ENCODE measurements at places on chromosomes 1 and 21.
A peak's percentile ranks its signal among the peaks of the same experiment; 100 is the strongest.

- no peak for DNase-seq
These were observed 63.6 kb upstream of the ZBTB40 start for GRCh38 chr1:22387919-22388580.

- DNase-seq, result no peak
These were observed 45.6 kb downstream of the IRF2BP2 start for GRCh38 chr1:234564035-234565029.

GRCh38 chr1:55194851-55195250 lies 20.3 kb downstream of the USP24 start:
- DNase-seq, result no peak

- no peak for DNase-seq
These were observed 5.4 kb downstream of the SPATA6 start for GRCh38 chr1:48466594-48466993.

DNA sequence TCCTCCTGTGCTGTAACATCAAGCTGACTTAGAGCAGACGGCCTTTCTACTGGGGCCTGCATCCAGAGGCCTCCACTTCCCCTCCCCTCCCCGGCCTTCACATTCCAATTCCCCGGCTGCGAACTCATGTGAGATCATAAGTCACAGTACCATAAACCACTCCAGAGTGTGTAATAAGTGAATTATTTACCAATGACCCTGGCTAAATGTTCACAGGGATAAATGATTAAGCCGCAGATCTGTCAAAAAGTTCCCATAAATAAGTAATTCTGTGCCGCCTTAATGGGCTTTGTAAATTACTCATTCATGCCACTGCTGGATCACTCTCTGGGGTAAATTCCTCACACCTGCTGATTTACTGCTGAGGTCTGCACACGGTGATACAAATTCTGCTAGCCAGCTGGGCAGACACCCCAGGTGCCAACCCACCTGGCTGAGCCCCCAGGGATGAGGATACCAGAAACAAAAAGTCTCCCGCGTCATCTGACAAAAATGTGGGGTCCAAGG lies 27.4 kb upstream of the KIRREL1 start:
- DNase-seq, result no peak

DNA sequence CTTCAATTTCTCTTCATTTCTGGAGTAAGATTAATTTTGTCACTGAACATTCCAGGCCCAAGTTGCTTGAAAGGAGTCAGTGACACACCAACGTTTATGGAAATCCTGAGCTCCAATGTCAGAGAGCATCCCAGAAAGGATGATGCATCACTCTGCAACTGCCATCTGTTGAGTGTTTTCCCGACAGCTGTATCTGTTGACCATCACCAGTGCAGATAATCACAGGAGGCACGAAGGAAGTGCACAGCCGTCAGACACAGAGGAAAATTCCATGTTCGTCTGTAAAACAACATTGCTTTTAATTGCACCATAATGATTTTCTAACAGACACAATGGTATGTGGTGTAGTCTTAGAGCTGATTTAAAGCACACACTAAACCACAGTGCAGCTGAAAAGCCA lies 376.7 kb upstream of the ADGRL2 start:
- no peak for DNase-seq

- no peak for DNase-seq
These were observed 46.8 kb upstream of the EDEM3 start for GRCh38 chr1:184801503-184801902.

GRCh38 chr21:14223365-14223764 lies 7.4 kb downstream of the RBM11 start:
- DNase-seq, result no peak

DNA sequence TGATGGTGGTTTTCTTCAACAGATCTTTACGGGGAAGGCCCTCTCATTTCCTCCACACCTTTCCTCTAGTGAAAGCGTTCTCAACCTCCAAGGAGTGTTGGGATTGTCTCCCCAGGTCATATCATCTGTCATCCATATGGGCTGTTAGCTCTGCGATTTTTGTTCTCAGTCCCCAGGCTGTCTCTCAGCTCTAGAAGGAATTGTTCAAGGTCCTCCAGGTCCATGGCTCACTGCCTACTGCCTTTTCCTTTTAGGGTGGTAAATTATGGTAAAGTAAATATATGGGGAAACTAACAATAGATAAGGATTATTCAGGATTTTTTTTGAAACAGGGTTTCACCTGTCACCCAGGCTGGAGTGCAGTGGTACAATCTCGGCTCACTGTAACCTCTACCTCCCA lies 37.6 kb downstream of the ELF3 start:
- no peak for DNase-seq

- no peak for DNase-seq
These were observed 27.3 kb downstream of the KCNQ4 start for GRCh38 chr1:40810927-40811326.

GRCh38 chr1:70893381-70893780 lies 154.2 kb downstream of the PTGER3 start:
- DNase-seq, result no peak

DNA sequence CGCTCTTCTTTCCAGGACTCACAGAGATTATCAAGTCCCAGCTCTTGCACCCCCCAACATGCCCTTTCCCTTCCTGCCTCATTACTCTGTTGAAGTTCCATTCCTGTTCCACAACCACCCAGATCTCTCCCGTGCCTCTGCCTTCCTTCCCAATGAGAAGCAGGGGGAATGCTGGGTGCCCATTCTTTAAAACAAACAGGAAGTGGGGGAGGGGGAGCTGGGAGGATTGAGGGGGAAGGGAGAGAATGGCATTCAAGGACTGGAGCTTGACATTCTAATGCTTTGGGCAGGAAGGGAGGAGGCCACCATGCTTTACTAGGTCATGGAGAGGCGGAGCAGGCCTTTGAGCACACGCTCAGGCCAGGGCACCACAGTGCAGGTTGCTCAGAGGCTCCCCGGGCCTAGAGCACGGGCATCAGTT lies 150.3 kb upstream of the IRF2BP2 start:
- no peak for DNase-seq

DNA sequence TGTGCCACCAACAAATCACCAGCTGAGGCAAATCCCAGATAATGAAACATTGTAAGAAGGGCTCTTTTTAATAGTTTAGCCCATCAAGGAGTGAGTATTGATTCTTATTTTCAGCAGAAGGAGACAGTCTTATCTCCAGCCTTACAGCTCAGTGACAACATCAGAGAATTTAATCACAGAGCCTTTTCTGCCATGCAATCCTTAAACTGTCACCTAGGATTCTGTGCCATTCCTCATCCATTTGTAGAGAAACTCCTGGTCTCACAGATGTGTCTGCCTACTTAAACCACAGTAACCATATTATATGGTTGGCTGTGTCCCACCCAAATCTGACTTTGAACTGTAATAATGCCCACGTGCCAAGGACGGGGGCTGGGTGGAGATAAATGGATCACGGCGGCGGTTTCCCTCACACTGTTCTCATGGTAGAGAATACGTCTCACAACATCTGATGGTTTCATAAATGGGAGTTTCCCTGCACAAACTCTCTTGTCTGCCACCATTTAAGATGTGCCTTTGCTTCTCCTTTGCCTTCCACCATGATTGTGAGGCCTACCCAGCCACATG lies 217.7 kb downstream of the RERE start:
- DNase-seq, result no peak

DNA sequence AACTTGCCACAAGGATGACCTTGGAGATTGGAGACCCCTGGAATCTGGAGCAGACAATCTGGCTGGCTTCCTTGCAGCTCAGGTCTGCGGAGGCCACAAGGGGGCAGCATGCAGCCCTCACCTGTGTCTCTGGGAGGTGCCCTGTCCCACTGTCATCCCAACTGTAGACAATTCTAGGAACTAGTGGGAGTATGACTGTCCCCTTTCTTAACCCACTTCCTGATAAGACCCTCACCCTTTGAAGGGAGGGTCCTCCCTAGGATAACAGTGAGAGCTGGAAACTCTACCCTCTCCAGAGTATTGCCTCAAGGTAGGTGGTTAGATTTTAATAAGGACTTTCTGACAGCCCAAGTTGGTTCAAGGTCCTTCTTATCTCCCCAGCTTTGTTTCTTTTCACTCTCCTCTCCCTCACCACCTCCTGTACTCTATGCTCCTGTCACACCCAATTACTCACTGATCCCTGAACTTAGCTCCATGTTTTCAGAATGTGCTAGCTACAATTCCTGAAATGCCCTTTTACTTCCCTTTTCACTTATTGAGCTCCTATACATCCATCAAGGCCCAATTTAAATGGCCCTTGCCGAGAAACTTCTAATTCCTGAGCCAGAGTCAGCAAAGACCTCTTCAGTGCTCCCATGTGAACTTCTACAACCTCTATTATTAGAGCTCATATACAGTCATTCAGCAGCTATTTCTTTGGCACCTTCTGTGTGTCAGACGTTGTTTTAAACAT lies 9.2 kb upstream of the KCNQ4 start:
- DNase-seq, result peak; percentile 53

- DNase-seq, result no peak
These were observed 273.8 kb upstream of the USP25 start for GRCh38 chr21:15455819-15456462.

DNA sequence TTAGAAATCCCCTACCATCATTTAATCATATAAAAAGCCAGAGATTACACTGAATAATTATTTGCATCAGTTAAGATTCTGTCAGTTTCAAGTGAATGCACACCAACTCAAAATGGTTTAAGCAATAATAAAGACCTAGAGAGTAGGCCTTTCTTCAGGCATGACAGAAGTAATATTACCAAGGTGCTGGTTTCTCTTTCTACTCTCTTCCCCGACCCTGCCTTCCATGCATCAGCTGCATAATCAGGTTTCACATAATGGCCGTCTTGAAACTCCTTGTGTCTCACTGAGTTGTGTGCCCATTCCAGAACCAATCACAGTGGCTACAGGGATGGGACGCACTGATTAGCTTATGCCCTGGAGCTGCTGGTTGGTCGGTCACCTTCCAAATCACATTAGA lies 103.5 kb upstream of the SERTAD4 start:
- no peak for DNase-seq

DNA sequence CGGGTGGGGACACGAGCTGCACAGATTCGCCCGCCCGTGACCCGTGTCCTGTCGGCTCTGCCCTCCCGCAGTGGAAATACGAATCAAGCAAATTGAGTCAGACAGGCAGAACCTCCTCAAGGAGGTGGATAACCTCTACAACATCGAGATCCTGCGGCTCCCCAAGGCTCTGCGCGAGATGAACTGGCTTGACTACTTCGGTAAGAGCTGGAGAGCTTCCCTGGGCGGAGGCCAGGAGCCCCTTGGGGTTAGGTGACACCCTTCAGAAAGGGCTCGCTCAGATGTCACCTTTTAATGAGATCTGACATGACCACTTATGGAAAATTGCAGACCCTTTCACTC lies 489 bp downstream of the CDCA8 start:
- DNase-seq, result no peak

GRCh38 chr1:95068956-95069709 lies 3.6 kb downstream of the ALG14 start:
- no peak for DNase-seq

DNA sequence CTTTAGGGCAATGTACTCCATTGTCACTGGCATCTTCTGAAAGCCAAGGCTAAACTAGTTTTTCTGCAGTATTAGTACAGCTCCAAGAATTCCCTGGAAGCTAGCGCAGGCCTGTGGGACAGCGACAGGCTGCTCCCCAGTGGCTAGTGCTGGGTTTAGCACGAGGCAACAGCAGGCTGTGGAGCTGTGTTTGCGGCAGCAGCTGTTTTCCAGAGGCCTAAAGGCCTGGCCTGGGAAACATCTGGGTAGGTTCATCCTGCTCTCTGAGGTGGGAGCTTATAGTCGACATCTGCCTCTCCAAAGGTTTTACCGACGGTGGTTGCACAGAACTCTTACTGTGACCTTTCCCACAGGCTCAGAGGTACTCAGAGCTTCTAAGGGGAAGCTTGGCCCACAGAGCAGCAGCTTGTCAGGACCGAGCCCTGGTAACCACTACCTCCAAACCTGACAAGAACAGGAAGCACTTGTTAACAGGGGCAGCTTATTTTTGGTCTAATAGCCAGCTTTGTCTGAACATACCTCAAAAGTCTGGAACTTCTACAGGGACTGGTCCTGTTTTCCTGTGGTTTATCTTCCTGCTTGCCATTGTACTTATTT lies 17.2 kb downstream of the CC2D1B start:
- no peak for DNase-seq

DNA sequence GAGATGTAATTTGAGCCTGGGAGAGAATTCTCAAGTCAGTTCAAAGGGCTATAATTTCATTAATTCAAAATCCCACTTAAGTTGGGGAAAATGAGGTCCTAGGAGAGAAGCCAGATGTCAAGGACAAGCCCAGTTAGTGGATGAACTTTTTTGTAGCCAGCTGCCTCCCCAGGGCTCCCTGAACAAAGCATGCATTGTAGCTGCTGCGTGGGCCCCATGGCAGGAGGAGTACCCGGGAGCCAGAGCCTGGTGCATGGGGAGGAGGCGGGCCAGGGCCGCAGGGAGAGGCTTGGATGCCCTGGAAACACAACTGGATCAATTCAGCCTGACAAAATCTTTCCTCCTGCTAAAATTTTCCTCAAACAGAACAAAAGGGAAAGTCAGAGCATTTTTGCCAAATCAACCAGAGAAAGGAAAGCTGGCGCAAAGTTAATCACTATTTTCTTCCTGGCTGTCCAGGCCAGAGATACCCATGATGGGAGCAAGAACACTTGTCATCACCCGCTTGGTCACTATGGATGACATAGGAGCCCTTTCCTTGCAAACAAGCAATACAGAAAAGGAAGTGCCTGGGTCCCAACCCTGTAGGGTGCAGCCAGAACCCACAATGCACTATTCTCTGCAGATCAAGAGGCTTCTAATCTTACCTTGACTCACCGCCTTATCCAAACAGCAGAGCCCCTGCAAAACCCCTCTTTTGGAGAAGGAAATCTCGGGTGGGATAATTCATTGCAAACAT lies 248.1 kb upstream of the RAB4A start:
- no peak for DNase-seq

DNA sequence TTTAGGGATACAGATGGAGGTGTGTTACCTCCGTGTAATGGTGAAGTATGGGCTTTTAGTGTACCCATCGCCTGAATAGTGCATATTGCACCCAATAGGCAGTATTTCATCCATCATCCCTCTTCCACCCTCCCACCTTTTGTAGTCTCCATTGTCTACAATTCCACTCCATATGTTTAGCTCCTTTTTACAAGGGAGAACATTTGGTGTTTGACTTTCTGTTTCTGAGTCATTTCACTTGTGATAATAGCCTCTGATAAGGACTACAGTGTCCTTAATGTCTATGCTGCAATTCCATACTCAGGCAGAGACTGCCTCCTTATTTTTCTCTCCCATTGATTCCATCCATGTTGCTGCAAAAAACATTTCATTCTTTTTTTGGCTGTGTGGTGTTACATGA lies 48.7 kb downstream of the OVGP1 start:
- no peak for DNase-seq
